ENCODE measurements at places on chromosomes 13 and 19.

DNA sequence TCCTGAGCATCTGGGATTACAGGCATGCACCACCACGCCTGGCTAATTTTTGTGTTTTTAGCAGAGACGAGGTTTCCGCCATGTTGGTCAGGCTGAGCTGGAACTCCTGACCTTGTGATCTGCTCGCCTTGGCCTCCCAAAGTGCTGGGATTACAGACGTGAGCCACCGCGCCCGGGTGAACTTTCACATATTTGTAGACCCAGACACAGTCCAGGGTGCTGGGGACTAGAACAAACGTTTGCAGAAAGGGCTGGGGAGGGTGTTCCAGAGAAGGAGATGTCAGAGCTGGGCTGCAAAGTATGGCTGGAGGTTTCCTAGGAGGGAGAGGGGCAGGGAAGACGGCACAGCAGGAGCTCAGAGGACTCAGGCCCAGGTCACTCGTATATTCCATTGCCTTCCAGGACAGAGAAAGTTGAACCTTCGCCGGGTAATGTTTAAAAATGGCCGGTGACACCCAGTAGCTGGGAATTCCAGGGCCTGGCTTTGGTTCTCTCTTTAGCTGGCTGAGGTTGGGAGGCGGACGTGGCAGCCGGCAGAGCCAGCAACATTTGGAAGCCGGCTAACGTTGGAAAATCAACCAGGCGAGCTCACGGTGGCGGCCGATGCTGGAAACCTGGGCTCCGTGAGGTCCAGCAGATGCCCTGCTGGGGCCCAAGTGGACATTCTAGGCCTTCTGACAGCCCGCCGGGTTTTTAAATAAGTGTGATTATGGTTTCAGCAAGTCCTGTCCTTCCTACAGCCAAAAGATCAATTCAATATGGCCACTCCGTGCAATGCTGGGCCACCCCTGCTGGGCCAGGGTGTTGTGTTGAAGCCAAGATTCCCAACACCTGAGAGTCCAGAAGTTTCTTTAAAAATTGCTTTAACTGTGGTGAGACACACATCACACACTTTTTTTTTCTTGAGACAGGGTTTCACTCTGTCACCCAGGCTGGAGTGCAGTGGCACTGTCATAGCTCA, 41.5 kb downstream of the NFIC start:
- DNase-seq, result no peak

- DNase-seq, result peak; percentile 82
Observed at GRCh38 chr19:41876847-41877832, at the start of gene CD79A. CD79A (plus strand) TSS chr19:41877279; CDS start chr19:41877305, 26 bp downstream.

GRCh38 chr19:54905803-54906511, at the start of gene NCR1:
NCR1 (plus strand) TSS chr19:54906148; CDS start chr19:54906188, 40 bp downstream.
- DNase-seq, result no peak

GRCh38 chr19:41192574-41193429, at the start of gene CYP2S1:
CYP2S1 (plus strand) TSS chr19:41193219; CDS start chr19:41193265, 46 bp downstream.
- no peak for DNase-seq

DNA sequence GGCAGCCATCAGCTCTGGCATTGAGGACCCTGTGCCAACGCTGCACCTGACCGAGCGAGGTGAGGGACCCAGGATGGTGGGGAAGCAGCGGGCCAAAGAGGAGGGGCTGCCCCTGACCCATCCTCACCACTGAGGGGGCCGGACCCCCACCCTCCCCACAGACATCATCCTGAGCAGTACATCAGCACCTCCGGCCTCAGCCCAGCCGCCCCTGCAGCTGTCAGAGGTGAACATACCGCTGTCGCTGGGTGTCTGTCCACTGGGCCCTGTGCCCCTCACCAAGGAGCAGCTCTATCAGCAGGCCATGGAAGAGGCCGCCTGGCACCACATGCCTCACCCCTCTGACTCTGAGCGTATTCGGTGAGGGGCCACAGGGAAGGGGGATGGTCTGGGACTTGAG, 7.3 kb downstream of the LENG1 start:
- no peak for DNase-seq

GRCh38 chr13:32179708-32180107, 135.5 kb downstream of the ZAR1L start:
- DNase-seq, result no peak

GRCh38 chr19:3285647-3286176, 61.3 kb downstream of the CELF5 start:
- peak; percentile 75 for DNase-seq

- DNase-seq, result no peak
Observed at GRCh38 chr13:86324191-86324590, 525.0 kb upstream of the SLITRK6 start.

DNA sequence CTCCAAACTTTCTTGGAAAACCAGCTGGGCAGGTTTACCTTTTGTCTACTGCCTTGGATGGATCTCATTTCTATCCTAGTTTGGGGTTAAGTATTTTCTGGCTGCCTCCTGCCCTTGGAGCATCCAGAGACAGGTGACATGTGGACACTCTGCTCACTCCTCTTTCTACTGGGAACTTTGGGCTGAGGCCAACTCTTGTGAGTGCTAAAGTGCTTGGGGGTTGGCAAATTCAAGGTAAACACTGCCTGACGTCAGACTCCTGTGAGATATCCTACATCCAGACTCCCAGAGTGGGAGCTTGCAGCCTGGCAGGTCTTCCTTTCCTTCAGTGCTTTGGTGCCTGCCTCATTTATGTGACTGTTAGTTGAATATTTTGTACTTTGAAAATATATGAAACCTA, 388.1 kb downstream of the KCNRG start:
- no peak for DNase-seq

DNA sequence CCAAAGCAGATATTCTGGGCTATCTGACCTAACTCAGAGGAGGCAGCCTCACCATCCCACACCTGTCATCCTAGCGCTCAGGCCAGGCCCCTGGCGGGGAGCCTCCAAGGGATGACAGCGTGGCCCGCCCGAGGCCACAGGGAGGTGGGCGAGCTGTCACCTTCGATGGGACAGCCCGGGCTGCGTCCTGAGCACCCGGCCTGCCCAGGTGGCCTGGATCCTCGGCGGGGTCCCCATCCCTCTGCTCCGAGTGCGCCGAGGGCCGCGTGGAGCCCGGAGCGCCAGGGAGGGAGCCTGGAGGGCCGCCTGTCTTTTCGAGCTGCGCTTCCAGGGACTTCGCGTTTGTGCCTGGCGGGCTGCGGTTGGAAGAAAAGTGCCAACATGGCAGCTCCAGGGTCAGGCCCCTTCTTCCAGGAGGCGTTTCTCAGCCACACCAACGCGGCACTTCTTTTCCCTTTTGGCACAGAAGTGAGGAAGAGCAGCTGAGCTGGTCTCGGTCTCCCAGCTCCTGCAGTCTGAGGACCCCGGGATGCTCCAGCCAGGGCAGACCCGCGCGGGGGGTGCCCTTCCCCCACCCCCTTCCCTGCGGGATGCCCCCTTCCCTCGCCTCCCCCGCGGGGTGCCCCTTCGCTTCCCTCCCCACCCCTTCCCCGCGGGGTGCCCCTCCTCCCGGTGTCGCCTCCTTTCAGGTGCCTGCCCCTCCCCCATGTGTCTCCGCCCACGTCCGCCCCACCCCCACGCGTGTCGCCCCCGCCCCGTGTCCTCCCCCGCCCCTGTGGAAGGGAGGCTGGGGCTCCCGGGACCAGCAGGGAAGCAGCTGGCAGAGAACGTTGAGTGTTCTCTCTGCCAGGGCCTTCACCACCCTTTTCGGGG, 42.3 kb downstream of the GJA3 start:
- DNase-seq, result peak; percentile 49

DNA sequence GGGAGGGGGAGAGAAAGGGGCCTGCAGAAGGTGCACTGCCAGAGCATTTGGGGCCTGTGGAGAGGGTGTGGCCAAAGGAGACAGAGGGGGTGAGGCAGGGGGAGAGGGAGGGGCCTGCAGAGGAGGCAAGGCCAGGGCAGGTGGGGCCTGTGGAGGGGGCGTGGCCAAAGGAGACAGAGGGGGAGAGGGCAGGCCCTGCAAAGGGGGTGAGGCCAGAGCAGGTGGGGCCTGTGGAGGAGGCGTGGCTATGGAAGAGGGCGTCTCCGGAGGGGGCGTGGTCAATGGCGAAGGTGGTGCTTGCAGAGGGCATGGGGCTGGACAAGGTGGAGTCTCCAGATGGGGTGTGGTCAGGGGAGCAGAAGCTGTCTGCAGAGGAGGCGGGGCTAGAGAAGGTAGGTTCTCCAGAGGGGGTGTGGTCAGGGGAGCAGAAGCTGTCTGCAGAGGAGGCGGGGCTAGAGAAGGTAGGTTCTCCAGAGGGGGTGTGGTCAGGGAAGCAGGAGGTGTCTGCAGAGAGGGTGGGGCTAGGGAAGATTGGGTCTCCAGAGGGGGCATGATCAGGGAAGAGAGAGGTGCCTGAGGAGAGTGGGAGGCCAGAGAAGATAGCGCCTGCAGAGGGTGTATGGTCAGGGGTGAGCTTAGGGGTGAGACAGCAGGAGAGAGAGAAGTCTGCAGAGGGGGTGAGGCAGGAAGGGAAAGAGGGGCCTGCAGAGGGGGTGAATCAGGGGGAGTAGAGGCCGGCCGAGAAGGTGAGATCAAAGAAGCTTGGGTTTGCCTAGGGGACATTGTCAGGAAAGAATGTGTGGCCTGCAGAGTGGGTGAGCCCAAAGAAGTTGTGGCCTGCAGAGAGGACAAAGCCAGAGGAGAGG, 3.4 kb downstream of the PRR36 start:
- peak; percentile 68 for DNase-seq

GRCh38 chr13:94952787-94953186, 240.4 kb upstream of the SOX21 start:
- DNase-seq, result no peak

Measured in GM20000 (cell line).